Globus pallidus (tissue), 1 donor: ENCODE measurements at places on chromosomes 12 and 14.
A peak's percentile ranks its signal among the peaks of the same experiment; 100 is the strongest.

DNA sequence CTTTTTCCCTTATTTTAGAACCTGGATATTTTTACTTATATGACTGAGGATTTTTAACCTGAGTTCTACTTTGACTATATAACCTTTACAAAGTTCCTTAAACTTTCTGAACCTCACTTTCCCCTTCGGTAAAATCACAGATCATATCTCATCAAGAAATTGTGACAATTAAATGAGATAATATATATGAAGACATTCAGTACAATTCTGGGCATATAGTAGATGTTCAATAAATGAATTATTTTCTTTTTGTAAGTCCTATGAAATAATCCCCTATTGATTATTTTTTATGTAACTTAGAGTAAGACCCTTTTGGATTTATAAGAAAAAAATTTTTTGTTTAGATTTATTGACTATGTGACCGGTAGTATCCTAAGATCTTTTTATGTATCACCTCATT lies 17.6 kb upstream of the FAM177A1 start:
- DNase-seq, result no peak

GRCh38 chr14:87864356-87865270 lies 128.4 kb downstream of the GALC start:
- DNase-seq, result no peak

GRCh38 chr12:19447386-19447785 lies 8.1 kb downstream of the AEBP2 start:
- no peak for DNase-seq

GRCh38 chr14:67944605-67945004 lies 125.0 kb downstream of the RAD51B start:
- no peak for DNase-seq

DNA sequence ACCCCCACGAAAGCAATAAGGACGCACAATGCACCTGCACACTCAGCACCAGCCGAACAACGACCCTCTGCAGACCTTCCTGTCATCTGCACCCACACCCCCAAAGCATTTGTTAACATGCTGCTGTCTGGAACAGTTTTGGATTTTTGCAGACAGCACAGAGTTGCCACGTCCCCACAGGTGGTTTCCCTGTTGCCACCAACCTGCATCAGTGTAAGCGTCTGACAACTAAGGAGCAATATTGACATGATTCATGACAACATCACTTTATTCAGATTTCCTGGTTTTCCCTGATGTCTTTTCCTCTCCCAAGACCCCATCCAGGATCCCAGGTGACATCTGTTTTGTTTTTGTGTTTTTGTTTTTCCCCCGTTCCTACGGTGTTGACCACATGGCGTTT lies 150.7 kb upstream of the C14orf180 start:
- DNase-seq, result no peak

- DNase-seq, result peak; percentile 51
Observed at GRCh38 chr12:32534698-32535097, 135.3 kb downstream of the FGD4 start.

GRCh38 chr14:102583726-102584125 lies 8.7 kb upstream of the RCOR1 start:
- DNase-seq, result no peak

DNA sequence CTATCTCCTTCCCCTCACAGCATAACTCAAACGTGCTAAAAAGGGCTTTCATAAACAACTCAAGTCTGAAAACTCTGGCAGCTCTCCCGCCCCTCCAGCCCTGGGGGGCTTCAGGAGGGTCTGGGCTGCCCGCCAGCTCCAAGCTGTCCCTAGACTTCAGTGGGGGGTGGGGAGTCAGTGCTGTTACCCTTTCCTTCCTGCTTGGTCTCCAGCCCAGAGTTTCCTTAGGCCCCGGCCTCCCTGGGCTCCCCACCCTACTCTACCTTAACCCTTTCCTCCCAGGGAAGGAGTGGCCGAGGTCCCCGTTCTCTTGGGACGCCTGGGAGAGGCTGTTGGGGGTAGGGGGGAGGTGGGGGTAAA lies 530 bp upstream of the NYNRIN start:
- no peak for DNase-seq

DNA sequence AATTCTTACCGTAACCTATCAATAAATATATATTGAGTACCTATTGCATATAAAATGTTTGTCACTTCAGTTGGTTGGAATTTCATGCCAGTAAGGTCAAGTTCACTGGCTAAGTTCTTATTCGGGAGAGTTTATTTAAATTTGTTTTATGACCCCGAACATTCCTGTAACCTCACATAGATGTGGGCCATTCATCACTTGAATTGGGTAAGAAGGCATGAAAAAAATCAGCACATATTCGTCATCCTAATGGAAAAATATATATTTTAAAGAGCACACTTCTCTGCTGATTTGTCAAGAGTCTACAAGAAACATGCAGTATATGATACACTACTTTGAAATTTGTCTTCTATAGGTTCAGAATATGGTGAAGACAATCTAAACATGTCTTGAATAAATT lies 263.4 kb downstream of the CCDC91 start:
- DNase-seq, result no peak

- DNase-seq, result no peak
Observed at GRCh38 chr14:65731933-65732506, 319.5 kb downstream of the FUT8 start.

GRCh38 chr12:10179776-10180181 lies 947 bp downstream of the TMEM52B start:
- no peak for DNase-seq
